ENCODE measurements at places on chromosomes 1 and 21.

- DNase-seq, result no peak
These were observed 946 bp upstream of the HNRNPR start for GRCh38 chr1:23344987-23345472.

- DNase-seq, result no peak
These were observed 768.0 kb upstream of the TMPRSS15 start for GRCh38 chr21:19171585-19171984.

GRCh38 chr1:236160540-236161127 lies 18.3 kb downstream of the GPR137B start:
- no peak for DNase-seq

- no peak for DNase-seq
These were observed 276.1 kb upstream of the SPAG17 start for GRCh38 chr1:118461154-118461553.

DNA sequence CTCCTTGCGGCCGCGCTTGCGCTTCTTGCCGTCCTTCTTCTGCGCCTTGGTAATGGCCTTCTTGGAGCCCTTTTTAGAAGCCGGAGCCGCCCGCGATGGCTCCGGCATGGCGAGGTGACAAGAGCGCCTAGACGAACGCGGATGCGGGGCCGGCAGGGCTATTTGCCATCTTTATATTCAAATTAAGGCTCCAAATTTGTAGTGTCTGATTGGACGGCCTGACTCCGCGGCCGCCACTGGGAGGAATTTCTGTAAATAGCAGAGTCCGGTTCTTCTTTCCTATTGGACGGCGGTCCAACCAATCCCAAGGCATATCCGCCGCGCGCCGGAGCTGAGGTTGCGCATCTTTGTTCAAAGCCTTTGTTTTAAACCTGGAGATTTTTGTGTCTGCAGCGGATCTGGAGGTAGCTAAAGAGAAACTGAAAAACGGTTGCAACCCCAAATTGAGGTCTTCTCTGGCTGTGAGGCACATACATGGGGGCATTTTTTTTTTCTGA lies 22.6 kb upstream of the RNF187 start:
- DNase-seq, result no peak

DNA sequence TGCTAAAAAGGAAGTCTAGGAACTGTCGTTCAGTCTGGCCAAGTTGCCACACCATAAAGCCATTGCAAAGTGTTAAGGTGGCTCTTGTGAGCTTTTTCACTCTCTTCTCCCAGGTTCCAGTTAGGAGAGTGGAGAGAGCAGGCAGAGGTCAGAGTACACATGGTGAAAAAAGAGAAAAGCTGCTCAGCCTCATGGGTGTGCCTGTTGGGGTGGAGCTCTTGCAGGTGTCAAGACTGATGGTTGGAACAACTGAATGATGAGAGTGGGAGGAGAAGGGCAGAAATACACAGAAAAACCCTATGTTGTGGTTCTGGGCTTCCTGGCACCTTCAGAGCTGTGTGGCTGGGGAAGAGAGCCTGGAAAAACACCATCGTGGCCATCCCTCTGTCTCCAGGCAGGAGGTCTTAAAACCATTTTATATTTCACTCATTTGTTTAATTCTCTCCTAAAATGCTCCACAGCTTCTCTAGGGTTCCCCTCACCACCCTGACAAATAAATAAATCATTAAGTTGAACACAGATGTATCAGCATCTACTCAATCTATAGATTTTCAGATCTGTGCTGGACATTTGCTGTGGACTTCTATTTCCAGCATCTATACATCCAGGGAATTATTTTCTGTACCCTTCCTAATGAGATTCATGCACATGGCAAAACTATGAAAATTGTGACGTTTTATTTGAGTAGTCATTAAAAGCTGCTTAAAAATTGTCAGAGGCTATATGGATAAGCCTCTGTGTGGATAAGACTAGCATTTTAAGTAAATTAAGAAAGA lies 17.5 kb downstream of the UBASH3A start:
- no peak for DNase-seq

- DNase-seq, result no peak
These were observed 9.4 kb downstream of the OXCT2 start for GRCh38 chr1:39761557-39762260.

DNA sequence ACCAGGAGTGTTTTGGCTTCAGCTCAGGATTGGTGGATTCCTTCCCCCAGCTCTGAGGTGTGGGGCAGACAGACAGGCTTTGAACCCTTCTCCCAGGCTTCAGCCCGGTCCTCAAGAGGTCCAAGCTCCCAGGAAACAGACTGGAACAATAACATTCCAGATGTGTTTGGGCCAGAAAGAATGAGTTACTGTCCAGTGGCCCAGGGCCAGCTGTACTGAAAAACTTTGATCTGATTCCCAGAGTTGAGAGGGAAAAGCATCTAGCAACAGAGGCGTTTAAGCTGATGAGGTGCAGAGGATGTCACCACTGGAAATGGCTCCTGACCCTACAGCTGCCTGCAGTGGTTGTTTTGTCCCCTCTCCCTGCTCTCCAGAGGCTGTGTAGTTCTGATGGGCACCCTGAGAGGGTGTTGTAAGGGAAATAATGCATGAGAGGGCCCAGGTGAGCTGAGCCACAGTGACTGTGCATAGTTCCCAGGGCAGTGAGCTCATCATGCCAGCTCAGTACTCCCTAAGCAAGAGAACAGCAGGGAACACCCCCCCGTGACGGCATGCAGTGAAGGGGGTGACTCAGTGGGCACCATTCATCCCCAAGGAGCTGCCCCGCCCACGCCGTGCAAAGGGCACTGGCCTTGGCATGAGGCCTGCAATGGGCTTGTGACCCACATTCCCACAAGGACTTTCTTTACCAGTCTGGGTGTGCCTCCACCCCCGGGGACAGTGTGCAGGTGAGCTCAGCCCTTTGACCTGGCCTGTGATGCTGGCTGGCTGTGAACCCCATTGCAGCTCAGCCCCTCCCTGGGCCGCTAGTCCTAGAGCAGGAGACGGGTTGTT lies 13.8 kb upstream of the SFN start:
- DNase-seq, result no peak

GRCh38 chr21:45937721-45938452 lies 43.7 kb upstream of the COL6A1 start:
- no peak for DNase-seq

GRCh38 chr1:234708700-234709395 lies 98.9 kb upstream of the IRF2BP2 start:
- no peak for DNase-seq

- no peak for DNase-seq
These were observed 107.3 kb downstream of the DUSP10 start for GRCh38 chr1:221634606-221635005.

GRCh38 chr1:214106375-214106774 lies 118.6 kb downstream of the PROX1 start:
- DNase-seq, result no peak

GRCh38 chr1:117392771-117393170 lies 25.5 kb downstream of the MAN1A2 start:
- DNase-seq, result no peak

DNA sequence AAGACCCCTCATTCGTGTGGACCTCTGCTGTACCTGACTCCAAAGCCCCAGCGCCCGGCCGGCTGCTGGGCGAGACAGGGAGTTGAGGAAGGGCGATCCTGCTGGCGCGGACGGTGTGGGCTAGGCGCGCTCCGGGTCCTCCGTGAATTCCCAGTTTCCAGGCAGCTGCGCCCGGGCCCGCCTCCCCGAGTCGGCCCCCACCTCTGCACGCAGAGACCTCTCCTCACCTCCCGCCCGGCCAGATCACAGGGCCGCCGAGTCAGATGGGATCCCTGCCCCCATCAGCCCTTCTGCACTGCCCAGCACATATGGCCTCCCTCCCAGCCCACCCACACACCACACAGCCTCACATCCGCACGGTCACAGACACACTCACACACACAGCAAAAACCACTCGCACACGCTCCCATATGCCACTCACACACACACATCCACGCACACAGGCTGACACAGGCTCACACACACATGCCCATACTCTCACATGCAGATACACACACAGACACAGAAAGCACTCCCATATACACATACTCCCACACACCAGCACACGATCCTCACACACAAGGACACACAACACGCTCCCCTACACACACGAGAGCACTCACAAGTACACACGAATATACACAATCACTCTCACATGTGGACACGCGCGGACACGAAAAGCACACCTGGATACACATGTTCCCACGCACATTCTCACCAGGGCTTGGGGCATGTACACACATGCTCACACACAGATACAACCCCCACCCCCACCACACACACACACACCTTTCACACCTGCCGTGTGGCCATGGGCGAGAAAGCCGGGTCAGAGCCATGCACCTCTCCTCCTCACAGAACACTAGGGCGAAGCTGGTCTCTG lies 7.2 kb upstream of the GUCA2B start:
- DNase-seq, result no peak

GRCh38 chr21:39882151-39882838 lies 15.1 kb downstream of the PCP4 start:
- no peak for DNase-seq

- no peak for DNase-seq
These were observed 4.2 kb downstream of the SPSB1 start for GRCh38 chr1:9296850-9297249.

DNA sequence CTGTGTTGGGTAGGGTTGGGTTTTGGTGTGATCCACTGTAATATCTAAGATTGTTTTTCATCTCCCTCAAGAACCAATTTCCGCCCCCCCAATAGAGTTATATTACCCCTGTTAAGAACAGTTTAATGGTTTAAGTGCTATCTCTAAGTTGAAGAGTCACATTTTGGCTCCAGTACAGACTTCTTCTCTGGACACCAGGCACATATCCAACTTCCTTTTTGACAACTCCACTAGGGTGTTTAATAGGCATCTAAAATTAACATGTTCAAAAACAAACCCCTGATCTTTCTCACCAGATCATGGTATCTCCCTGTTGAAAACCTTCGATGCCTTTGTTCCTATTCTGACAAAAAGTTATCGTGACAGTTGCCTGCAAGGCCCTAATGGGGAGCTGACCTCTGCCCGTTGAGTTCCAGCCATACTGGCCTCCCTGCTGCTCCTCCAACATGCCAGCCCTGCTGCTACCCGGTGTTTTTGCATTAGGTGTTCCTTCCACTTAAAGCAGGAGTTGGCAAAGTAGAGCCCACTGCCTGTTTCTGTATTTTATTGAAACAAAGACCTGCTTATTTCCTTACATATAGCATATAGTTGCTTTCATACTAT lies 18.6 kb downstream of the USP24 start:
- no peak for DNase-seq

DNA sequence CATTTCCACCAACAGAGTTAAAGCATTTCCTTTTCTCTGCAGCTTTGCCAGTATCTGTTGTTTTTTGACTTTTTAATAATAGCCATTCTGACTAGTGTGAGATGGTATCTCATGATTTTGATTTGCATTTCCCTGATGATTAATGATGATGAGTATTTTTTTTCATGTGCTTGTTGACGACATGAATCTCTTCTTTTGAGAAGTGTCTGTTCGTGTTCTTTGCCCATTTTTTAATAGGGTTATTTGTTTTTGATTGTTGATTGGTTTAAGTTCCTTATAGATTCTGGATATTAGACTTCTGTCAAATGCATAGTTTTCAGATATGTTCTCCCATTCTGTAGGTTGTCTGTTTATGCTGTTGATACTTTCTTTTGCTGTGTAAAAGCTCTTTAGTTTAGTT lies 37.9 kb upstream of the PALMD start:
- DNase-seq, result no peak

- no peak for DNase-seq
These were observed 3.7 kb downstream of the SCMH1 start for GRCh38 chr1:41238311-41238988.

- no peak for DNase-seq
These were observed 483.6 kb upstream of the RGS18 start for GRCh38 chr1:191674626-191675179.

- no peak for DNase-seq
These were observed 18.3 kb upstream of the HJV start for GRCh38 chr1:146039844-146040194.

DNA sequence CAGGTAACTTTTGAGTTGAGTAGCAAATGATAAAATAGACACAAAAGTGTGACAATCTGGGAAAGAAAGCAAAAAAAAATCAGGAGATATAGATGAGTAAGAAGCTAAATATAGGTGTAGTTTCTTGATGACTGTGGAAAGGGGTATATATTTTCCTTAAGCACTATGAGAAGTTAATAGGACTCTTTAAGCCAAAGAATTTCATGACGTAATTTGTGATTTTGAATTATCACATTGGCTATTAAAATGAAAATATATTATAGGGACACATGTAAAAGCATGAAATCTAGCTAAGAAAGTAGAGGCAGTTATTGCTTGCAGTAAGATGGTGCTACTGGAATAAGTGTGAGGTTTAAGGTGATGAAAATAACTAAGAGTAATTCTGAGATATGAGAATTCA lies 759.1 kb downstream of the KCNT2 start:
- DNase-seq, result no peak

GRCh38 chr1:199064971-199065370 lies 426.1 kb downstream of the PTPRC start:
- DNase-seq, result no peak

GRCh38 chr1:234780531-234781162 lies 170.7 kb upstream of the IRF2BP2 start:
- DNase-seq, result no peak

DNA sequence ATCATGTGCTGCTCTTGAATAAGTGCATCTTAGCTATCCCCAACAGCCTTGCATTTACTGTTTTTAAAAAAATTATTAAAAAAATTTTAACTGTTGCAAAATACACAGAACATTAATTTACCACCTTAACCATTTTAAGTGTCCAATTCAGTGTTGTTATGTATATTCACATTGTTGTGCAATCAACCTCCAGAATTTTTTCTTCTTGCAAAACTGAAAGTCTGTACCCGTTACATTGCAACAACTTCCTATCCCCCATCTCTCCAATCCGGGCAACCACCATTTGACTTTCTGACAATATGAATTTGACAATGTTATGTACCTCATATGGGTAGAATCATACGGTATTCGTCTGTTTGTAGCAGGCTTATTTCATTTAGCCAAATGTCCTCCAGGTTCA lies 83.1 kb downstream of the FMN2 start:
- no peak for DNase-seq

DNA sequence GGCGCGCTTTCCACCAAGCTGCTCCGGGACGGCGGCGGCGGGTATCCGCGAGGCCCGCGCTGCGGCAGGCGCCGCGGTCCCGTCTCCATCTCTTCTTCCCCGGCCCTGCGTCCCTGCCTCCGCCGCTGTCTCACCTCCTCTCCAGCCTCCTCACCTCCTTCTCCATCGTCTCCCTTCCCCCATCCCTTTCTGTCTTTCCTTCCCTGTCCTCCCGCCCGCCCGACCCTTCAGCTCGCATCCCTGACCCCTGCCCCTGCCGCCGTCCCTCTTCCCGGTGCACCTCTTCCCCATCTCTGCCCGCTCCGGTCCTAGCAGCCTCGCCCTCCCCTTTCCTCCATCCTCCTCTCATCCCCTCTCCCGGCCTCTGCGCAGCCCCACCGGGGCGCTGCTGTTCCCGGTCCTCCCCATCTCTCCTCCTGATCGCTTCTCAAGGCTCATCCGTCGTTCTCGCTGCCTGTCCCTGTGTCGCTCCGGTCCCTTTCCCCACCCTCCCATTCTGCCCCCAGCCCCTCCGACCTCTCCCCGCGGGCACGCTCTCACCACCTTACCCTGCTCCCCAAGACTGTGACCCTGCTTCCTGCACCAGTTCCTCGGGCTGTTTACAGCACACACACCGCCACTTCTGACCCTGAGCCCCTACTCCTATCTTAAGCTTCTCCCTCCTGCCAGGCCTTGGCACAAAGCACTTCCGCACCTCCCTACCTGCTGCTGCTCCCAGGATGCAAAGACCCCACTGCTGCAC lies 760 bp upstream of the NPHP4 start:
- DNase-seq, result no peak

- DNase-seq, result no peak
These were observed 14.4 kb downstream of the MAPKAPK2 start for GRCh38 chr1:206699000-206699586.

Data from iPS DF 6.9 (cell line).